ENCODE measurements at places on chromosomes 6 and 20.

- no peak for DNase-seq
Observed at GRCh38 chr20:38034108-38034649, 633 bp downstream of the RPRD1B start.

DNA sequence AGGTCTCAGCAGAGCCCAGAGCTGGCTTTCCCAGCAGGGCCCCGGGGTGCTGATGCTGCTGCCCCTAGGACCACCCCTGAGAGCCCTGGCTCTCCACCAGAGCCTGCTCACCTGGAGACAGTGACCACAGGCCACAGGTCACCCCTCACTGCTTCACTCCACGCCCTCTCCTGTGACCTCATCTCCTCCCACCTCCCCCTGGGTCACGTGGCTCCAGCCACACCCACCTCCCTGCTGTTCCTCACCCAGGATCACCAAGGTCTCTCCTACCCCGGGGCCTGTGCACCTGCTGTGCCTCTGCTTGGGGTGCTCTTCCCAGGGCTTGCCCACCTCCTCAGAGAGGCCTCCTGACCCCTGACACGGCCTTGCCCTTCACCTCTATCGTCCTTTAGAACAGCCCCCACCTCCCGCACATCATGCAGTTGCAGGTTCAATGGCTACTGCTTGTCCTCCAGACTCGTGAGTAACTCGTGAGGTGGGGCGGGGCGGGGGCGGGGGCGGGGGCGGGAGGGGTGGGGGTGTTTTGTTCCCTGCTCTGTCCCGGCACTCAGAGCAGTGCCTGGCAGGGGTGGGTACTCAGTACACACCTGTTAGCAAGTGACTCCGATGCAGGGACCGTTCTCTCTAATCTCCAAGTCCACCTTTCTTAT, 468.0 kb downstream of the PREX1 start:
- DNase-seq, result no peak

- no peak for DNase-seq
Observed at GRCh38 chr6:82337688-82338257, 25.8 kb upstream of the TPBG start.

DNA sequence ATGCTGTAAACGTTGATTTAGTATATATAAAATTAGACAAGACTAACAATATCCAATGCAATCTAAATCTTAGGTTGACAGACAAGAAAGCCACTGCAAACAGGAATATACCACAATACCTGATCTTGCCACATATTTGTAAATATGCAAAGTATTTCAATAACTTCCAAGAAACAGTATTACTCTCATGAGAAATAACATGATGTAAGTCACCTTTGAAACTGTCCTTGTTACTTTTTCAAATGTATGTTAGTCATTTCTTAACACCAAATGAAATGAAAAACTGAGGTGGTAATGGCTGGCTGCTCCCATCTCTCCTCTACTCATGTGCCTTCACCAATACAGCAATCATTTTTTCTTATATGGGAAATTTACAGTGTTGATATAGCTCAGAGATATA, 118.7 kb downstream of the ATG5 start:
- DNase-seq, result no peak

GRCh38 chr6:36666287-36666686, 12.2 kb upstream of the CDKN1A start:
- no peak for DNase-seq

- no peak for DNase-seq
Observed at GRCh38 chr6:165236326-165236725, 73.1 kb downstream of the C6orf118 start.

DNA sequence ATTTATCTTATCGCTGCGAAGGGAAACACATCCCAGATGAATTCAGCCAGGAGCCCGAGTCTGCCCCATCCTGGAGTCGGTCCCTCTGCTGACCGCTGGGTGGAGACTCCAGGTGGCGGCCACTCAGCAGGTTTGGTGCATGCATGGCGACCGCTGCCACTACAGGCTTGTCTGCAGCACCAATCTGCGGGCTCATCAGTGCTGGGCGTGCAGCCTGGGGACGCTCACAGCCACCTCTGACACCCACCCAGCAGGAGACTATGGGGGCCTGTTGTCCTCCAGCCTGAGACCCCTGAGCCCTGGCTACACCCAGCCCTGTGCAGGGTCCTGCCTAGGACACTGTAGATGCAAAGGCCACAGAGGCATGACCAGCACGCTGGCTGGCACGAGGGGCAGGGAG, 40.5 kb upstream of the GATA5 start:
- no peak for DNase-seq

GRCh38 chr6:139381216-139381865, 6.9 kb upstream of the CITED2 start:
- DNase-seq, result no peak

GRCh38 chr6:11919771-11920440, 92.2 kb upstream of the HIVEP1 start:
- DNase-seq, result no peak

DNA sequence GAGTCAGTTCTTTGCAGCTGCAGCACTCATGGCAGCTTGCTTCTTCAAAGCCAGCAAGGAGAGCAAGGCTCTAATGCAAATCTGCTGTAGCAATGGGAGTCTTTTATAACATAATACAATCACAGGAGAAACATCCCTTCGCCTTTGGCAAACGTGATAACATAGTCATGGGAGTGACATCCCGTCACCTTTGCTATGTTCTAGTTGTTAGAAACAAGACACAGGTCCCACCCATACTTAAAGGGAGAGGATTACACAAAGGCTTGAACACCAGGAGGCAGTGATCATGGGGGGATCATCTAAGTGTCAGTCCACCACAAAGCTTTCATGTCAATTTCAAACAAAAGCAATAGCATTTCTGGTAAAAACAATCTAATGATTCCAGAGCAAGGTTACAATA, 40.1 kb upstream of the PHACTR2 start:
- DNase-seq, result no peak

DNA sequence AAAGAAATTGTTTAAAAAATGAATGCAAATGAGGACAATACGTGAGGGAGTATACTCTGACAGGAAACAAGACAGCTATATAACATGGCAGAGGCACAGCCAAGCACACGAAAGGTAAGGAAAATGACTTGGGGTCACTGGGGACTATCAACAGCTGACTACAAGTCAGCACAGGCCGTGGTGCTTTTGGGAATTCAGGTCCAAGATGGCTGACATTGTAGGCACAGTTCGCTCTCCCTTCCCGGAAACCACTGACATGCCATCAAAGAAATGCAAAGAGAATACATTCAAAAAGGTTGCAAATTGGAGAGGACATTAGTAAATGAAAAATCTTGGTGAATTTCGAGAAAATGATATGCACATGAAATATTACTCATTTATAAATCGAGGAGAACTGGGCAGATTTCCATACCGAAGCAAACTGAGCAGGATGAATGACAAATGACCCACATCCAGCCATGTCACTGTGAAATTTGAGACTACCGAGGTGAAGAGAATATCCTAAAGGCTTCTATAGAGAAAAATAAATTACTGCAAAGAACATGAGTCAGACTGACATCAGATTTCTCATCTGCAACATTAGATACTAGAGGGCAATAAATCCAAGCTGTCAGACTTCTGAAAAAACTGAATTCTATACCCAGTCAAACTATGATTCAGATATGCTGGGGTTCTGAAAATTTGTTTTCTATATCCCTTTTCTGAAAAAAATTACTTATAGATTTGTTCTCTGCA, 391.1 kb downstream of the BTBD9 start:
- DNase-seq, result no peak

GRCh38 chr20:48492015-48492714, 335.6 kb downstream of the PREX1 start:
- no peak for DNase-seq

Data from CD4-positive, alpha-beta memory T cell (primary cell).